ENCODE measurements at places on chromosomes 12 and 14. TPM values are rescaled to one million over a fixed set of nuclear protein-coding genes. Genes with fewer than 3 reads are reported as not detected.

The MDGA2 gene
- total RNA-seq = not detected

The TSPAN8 gene
- total RNA-seq = 7.5 TPM

The SLC39A2 gene
- total RNA-seq = not detected

The COX8C gene
- not detected for total RNA-seq

The RASSF8 gene
- total RNA-seq = 80.9 TPM

The SLC25A21 gene
- total RNA-seq = 1.3 TPM

The NELL2 gene
- total RNA-seq = 1.2 TPM

The SMCO2 gene
- 0.90 TPM for total RNA-seq

DNA sequence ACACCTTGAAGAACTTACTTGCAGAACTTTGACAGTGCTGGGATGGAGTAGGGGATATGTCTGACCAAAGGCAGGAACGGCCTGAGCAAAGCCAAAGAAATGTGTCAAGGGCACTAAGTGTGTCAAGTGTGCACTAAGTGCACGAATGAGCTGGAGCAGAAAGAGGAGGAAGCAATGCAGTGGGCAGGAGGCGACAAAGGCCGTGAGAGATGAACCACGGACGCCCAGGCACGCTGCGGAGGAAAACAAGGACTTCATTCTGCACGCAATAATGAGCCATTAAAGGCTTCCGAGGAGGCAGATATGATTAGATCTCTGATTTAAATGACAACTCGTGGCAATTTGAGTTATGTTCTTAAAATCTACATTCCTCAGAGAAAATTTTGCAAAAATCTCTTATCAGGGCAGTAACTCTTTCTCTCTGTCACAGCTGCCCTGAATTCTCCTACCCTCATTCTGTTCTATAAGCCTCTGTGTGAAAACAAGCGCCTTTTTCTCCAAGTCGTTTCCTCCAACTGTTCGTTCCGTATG, 25.3 kb downstream of the GRIN2B start:
- no peak for DNase-seq

DNA sequence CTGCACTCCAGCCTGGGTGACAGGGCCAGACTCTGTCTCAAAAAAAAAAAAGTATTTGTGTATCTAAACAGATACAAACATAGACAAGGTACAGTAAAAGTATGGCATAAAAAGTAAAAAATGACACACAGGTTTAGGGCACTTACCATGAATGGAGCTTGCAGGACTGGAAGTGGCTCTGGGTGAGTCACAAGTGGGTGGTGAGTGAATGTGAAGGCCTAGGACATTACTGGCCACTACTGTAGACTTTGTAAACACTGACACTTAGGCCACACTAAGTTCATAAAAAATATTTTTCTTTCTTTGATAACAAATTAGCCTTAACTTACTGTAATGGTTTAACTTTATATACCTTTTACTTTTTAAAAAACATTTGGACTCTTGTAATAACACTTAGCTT, 38.0 kb upstream of the EIF5 start:
- DNase-seq = no peak

DNA sequence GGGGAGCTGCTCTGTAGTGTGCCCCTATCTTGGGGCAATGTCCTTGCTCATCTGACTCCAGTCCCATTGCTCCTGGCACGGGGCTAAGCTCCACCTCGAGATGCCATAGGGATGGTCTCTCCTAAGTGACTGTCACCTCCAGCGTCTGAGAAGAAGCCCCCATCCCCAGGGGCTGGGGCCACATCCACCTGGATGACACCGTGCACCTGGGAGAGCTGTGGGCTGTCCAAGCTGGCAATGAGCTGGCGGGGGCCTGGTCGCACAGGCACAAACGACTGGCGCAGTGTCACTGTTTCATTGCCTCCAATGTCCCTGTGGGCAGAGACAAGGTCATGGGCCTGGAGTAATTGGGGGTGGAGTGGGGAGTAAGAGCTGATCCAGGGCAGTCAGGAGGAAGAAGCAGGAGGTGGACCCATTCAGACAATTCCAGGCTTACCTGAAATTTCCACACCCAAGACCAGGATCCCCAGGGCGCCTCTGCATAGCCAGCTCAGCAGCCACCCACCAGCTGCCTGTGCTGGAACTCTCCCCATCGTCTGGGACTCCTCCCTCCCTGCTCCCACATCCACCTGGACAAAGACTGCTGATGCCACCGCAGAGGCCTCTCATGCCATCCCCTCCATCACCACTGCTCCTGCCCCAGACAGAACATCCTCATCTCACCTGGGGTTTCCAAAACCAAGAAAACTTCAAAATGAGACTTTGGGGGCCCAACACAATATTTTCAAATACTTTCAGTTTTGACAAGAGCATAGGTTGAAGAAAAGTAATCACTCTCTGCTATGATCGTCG, 7.0 kb upstream of the TINF2 start:
- DNase-seq = no peak

- no peak for DNase-seq
Measured at GRCh38 chr12:127660961-127661360, 606.0 kb upstream of the TMEM132C start.

- DNase-seq = no peak
Measured at GRCh38 chr12:11703378-11703777, 53.9 kb downstream of the ETV6 start.

DNA sequence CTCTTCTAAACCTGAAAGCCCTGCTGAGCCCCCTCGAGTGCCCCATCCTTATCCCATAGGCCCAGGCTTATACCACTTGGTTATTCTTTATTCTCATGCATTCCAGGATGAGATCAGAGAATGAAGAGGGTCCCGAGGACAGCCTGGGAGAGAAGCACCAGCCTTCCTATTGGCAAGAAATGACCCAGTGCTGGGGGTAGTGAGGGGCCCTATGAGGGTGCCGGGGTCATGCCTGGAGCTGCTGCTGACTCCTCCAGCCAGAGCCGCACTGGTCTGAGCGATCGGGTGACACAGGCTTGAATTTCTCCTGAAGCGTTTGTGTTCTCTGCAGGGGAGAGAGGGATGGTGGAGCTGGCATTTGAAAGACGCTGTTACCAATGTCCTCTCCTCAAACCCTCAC, 18.1 kb downstream of the MORN3 start:
- DNase-seq = no peak

- DNase-seq = no peak
Measured at GRCh38 chr12:85484387-85484786, 204.4 kb downstream of the ALX1 start.

DNA sequence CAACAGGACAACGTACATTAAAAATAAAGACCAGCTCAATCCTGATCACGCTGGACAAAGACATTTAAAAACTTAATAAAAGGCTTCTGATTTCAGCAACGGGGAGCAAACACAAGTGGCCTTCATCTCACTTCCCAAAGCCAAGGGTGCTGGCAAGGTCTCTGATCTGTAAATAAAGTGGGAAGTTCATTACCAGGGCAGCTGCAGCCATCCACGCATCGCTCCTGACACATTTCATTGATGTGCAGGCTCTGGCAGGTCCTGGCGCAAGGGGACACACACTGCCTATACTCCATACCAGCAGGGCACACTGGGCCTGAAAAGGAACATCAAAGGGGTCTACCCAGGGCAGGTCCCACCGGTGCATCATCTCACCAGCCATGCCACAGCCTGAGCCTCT, 51.0 kb downstream of the VWF start:
- DNase-seq = no peak

GRCh38 chr12:82793751-82794281, 107.1 kb downstream of the TMTC2 start:
- no peak for DNase-seq

DNA sequence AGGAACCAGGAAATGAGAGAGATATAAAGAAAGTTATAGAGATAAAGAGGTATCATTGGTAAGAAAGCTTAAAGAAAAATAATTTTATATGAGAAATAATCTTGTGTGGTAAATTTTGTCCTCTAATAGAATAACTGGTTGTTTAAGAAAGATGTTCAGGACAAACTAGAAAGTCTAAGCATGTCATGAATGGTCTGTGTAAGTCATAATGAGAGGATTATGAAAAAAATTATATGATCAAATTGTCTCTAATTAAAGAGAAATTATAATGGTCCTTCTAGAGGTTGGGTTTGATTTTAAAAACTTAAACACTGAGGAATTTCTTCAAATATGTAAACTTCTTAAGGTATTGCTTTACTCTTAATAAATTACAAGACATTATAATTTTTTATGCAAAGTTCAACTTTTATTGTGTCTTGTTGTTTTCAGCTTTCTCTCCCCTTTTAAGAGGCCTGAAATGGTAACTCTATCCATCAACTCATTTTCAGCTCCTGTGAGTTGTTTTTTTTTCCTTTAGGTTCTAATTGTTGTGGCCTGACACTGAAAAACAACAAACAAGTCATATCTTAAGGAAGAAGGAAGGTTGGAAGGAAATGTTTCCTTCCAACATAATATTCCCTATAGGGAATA, 88.2 kb upstream of the CNOT2 start:
- DNase-seq = no peak

DNA sequence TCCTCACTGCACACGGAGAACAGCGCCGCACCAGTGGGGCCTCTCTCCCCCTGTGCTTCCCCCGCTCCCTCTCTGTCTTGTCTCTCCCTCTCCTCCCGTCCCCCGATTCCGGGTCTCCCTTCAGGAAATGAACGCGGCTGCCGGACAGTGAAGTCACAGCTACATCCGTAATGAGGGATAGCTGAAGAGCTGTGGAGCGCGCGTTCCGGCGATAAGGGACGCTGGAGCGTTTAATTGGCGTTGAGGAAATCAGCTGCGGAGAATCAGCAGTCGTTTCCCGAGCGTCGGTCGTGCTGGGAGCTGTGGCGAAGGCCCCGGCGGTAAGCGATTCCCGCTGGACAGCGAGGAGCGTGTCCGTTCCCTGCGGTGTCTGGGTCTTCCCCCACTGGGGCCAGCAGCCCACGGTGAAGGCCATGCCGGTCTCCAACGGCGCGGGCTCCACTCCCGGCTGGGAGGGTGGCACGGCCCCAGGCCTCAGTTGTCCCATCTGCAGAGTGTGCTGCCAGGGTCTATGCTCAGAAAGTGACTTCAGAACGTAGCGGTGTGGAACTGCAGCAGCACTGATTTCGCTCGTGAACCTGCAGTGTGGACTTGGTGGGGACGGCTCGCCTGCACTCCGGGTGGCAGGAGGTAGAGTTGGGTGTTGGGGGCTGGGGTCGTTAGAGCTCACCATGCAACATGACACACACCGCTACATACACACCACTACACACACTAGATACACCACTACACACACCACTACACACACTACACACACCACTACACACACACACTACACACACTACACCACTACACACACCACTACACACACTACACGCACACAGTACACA, 10.9 kb downstream of the NOC4L start:
- DNase-seq = peak; percentile 40

DNA sequence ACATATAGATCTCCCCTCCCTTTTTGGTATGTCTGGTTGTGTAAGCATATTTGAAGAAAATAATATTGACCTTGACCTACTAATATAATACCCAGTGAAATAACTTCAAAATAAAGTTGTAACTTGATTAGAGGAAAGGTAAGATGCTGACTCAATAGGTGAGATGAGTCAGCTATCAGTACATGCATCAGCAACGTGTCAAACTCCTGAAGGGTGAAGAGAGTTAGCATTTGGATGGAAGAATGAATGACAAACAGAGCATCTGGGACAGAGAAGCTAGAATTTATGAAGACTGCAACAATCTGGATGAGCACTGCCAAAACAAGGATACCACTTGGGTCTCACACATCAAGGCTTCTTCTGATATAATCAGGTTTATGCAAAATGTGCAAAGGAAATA, 74.9 kb downstream of the PPP2R5E start:
- no peak for DNase-seq
